Stimulated activated CD8-positive, alpha-beta memory T cell treated with anti-CD3 and anti-CD28 coated beads, Interleukin-7, amount 100 ng/mL, for 48 hours (primary cell): ENCODE measurements at places on chromosomes 2 and 18.
A peak's percentile ranks its signal among the peaks of the same experiment; 100 is the strongest.

GRCh38 chr2:207505728-207506127 is 24.0 kb upstream of the CREB1 start:
- DNase-seq, result no peak

GRCh38 chr2:79660557-79660956 is 147.7 kb downstream of the CTNNA2 start:
- DNase-seq, result no peak

GRCh38 chr18:28009589-28009988 is 167.3 kb downstream of the CDH2 start:
- no peak for DNase-seq

GRCh38 chr2:20172273-20173055 is 52.5 kb downstream of the SDC1 start:
- no peak for DNase-seq

DNA sequence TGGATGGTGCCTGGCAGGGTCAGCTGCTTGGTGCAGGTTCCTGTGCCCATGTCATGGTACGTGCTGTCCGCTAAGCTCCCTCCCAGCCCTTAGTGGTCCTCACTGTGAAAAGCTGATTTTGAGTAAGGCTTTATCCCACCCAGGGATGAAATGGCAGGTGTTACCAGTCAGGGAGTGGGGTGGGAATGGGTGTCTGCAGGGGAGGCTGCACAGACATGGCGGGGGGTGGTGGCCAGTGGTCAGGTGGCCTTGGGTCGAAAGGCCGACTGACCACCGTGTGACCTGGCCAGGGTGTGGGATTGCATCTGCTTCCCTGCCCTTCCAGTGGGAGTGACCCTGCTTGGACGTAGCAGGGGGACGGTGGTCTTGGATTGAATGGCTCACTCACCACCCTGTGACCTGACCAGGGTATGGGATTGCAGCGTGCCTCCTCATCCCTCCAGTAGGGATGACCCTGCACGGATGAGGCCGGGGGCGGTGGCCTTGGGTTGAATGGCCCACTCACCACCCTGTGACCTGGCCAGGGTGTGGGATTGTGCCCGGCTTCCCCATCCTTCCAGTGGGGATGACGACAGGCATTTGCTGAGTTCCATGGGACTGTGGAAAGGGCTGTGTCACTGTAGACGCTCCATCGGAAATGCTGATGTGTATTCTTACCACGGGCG is 29.8 kb downstream of the AGAP1 start:
- no peak for DNase-seq

DNA sequence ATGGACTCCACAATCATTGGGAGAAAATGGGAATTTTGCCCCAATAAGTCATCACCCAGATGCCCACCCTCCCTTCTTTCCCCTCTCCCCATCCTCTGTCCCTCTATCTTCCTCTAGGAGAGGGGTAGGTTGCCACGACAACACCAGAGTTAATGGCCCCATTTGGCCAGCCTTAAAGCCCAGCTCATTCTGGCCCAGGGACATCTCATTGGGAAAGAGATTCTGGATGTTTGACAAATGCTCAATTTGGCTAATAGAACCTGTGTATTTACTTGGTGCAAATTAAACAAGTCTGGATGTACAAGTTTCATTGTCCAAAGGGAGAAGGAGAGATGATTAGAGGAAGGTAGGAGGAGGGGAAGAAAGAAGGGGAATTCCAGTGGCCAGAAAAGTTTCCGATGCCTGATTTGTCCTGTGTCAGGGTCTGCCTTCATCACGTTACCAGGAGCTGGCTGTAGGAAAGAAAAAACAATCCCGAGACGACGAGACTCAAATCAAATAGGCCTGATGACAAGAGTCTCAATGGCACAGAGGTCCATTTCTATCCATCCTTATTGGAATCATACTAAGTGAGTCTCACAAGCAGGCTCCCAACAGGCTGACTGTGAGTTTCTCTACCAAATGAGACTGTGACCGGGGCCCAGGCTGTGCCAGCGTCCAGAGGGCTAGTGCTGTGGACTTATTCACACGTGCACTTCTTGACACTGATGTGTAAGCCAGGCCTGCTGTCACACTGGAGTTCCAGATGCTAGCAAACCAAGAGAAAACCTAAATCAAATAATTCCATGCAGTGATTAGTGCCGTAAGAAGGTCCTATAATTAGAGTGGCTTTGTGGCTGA is 265.2 kb upstream of the APCDD1 start:
- DNase-seq, result no peak

GRCh38 chr2:42202634-42203008 is 33.5 kb downstream of the EML4 start:
- no peak for DNase-seq

- no peak for DNase-seq
Measured at GRCh38 chr18:36025025-36025424, 42.3 kb downstream of the RPRD1A start.

DNA sequence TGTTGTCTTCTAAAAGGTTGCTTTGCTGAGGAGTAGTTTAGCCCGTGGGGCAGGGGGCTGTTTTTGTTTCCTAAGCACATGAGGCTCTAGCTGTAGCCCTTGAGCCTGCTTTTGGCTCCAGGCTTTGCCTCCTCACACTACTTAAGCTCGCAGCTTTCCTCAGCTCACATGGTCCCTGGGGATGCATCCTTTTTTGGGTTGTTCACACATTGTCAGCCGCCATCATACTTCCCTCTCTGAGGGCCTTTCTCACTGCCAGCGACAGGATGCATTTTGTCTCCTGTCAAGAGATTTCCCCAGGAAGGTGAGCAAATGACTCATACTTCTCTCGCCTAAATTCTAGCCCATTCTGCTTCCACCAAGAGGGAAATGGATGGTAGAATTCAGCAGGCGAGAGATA is 279.5 kb upstream of the PKDCC start:
- no peak for DNase-seq

DNA sequence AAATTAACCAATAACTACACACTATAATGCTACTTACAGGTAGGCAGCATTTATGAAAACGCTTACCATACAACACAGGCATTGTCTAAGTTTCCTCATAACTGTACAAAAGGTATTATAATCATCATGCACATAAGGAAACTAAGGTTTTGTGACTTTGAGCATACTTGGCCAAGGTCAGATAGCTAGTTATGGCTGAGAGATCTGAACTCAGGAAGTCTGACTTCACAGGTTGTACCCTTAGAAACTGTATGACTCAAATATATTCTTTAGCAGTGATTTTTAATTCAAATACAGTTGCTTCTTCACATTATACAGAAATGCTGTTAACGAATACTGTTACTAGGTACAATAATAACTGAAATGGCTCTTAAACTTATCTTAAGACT is 89.3 kb downstream of the TRIP12 start:
- DNase-seq, result no peak

GRCh38 chr2:86480105-86480504 is 38.9 kb downstream of the KDM3A start:
- no peak for DNase-seq

DNA sequence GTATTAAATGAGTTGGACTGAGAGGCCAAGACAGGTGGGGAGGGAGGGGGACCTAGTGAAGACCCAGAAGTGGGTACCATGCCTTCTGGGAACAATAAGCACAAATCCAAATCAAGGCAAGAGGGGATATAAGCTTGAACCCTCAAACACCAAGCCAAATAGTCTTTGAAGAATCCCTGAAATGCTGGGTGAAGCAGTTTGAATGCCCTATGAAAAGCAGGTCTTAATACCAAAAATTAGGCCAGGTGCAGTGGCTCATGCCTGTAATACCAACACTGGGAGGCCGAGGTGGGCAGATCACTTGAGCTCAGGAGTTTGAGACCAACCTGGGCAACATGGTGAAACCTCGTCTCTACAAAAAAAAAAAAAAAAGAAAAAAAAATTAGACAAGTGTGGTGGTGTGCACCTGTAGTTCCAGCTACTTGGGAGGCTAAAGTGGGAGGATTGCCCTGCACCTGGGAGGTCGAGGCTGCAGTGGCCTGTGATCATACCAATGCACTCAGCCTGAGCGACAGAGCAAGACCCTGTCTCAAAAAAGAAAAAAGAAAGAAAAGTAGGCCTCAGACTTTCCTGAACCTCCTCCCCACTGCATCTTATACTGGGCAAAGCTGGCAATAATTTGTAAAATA is 3.5 kb downstream of the PCBP1 start:
- no peak for DNase-seq

DNA sequence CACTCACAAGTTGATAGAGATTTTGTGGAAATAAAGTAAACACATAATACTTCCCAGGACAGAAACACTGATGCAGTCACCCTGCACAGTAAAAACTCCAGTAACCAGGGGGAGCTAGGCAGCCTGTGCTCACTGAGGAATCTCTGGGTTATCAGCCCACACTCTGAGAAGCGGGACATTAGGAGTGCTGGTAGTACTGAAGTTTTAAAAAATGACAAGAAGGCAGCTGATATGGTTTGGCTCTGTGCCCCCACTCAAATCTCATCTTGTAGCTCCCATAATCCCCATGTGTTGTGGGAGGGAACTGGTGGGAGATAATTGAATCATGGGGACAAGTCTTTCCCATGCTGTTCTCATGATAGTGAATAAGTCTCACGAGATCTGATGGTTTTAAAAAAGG is 31.4 kb downstream of the KCTD1 start:
- DNase-seq, result no peak

DNA sequence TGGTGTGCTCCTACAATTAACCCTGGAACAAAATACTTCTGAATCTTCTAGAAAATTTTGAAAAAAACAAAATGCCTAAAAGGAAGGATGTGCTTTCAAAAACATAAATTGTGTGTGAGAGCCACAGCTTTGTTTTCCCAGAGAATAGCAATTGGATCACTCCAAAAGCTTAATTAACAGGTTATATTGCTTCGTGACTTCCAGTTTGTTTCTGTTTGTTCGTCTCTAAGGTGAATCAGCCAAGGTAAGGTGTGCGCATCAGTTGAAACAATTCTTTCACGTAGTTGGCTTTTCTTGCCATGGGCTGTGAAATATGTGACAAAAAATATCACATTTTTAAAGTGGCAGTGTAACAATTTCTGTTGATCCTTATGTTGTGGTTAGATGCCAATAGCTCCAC is 90.3 kb upstream of the BARD1 start:
- no peak for DNase-seq

GRCh38 chr18:3184275-3184963 is 35.3 kb downstream of the MYOM1 start:
- DNase-seq, result no peak

DNA sequence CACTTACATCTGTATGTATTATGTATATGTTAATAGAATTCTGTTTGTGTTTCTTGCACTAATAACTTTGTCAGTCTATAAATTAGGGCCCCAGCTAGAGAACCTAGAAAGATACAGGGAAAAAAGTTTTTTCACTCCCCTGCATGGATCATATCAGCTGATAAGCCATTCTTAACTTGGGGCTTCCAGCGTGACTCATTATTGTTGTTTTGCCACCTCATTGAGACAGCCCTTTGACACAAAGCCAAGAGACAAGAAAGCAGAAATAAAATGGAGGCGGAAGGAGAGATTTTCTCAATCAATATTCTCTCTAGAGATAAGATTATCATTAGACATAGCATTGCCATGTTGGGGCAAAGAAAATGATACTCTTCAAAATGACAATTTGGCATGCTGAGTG is 93.4 kb downstream of the AKAIN1 start:
- no peak for DNase-seq

DNA sequence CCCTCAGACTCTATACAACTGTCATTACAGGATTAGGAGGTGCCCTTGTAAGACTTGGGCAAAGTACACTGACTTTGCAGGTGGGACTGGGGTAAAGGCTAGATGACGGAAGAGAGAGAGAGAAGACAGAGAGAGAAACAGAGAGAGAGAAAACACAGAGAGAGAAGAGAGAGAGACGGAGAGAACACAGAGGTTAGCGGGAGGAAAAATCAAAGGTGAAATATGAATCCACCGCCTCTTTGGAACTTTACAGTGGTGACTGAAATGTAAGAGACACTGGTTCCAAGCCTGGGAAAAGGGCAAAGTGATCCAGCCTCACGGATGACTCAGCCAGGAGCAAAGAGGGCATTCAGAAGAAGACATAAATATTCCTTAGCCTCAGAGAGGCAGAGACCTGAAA is 25.1 kb upstream of the CAB39 start:
- DNase-seq, result no peak

DNA sequence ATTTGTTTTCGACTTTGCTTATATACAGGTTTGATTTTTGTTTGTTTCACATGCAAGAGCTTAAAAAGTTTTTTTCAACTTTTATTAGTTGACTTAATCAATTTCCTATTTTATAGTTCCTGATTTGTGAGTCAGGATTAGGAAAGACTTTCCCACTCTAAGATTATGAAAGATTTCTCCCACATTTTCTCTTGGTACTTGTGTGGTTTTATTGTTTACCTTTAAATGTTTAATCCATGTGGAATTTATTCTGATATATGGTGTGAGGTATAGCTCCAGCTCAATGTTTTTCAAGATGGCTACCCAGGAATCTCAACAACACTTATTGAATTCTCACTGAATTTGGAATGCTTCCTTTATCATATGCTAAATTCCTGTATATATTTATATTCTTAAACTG is 117.8 kb upstream of the LGALSL start:
- no peak for DNase-seq

- no peak for DNase-seq
Measured at GRCh38 chr2:30439296-30439695, 7.8 kb upstream of the LCLAT1 start.

DNA sequence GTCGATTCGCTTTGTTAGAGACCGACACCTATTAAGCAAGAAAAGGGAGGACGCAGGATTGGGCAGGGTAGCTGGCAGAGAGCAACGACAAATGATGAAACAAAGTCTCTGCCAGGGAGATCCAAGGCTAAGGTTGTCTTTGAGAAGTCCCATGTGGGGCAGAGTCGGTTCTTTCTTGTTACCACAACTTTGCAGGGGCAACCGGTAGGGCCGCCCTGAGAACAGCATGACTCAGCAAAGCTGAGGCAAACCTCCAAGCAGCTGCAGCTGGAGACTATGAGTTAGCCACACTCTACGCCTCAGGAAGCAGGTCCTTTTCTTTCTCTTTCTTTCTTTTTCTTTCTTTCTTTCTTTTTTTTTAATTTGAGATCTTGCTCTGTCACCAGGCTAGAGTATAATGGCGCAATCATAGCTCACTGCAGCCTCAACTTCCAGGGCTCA is 452.3 kb upstream of the ID2 start:
- peak; percentile 22 for DNase-seq

GRCh38 chr2:9086465-9086864 is 83.0 kb upstream of the MBOAT2 start:
- no peak for DNase-seq

DNA sequence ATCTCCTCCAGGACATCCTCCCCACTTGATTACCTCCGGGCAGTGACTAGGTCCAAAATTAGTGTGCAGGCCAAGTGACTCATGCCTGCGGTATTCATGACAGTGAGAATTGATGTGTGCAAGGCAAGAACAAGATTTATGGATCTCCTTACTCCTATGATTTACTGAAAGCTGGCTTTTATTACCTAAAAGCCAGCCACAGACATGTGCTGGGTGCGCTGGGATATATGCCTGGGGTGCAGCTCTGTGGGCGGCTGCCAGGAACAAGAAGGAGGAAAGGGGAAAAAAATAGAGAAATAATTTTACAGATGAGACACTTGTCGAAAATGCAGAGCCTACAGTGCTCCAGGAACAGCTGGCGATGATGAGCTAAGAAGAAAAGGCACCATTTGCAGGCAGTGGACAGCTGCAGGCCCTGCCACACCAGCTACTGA is 359.3 kb downstream of the CMPK2 start:
- DNase-seq, result no peak
